Sciatic nerve (tissue), 2 donors: ENCODE measurements at places on chromosomes 3 and 15.

DNA sequence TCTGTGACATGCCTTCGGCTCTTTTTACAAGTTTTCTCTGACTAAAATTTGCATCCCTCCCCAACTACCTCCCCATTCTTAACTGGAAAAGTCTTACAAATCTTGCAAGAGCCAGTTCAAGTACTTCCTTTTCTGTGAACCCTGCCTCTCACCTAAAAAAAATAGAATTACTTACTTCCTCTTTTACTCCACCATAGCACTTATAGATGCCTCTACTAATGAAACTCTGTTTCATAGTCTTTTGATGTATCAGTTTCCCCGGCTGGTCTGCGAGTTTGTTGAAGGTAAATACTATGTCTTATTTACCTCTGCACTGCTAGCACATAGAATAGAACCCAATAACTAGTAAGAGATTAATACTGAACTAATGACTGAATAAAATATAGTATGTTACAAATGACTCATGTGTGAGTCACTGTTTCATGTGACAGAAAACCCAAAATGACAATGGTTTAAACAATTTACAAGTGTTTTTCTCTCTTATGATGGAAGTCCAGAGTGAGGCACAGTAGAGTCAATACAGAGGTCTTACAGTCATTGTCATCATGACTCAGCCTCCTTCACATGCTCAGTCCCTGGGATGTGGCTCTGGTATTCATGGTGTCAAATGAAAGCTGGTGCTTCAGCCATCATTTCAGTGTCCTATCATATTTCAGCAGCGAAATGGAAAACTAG lies 393.5 kb downstream of the RSL24D1 start:
- no peak for DNase-seq

- no peak for DNase-seq
These were observed 47.1 kb downstream of the SEMA3G start for GRCh38 chr3:52397676-52398399.

DNA sequence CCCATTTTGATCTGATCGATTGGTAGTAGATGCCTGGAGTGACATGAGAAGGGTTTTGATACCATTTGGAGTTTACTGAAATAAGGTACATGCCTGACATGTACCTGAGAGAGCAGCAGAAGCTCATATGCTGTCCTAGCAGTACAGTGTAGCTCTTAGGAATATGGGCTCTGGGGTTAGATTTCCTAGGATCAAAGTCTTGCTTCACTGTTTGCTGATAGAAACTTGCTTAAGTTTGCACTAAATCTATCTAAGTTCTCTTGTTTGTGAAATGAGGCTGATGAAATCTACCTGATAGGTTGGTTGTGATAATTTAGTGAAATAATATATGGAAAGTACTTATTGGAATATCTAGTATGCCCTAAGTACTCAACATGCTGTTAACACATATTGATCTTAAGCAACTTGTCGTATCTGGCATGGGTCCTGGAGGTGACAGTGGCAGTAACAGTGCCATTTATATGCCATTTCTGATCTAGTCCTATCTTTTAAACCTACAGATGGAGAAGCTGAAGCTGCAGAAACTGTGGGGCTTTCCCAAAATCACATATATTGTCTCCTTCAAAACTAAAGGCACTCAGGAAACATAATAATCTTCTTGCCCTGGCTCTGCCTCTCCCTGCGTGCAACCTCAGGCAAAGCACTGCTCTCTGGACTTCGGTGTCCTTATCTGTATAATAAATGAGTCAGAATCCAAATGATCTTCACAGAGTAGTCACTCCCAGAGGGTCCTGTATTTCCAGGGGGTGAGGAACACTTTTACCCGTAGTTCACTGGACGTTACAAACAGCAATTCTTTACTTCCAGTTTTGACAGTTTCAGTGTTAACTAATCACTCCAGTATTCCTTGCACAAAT lies 223.6 kb upstream of the SETMAR start:
- DNase-seq: no peak

DNA sequence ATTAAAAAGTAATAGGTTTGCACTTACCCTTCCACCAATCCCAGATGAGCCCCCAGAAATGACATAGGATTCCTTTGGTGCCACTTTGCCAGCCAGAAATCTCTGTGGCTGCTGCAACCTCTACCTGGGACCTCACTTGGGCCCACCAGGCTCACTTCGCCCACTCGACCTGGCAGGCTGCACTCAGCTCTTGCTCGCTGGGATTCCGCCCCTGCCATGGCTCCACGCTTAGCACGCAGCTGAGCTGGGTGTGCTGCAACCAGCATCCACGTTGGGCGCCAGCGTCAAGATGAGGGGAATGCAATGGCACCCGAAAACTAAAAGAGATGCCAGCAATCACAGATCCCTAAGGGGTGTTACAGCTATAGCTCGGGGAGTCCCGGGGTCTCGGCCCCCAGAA lies 761.0 kb downstream of the NAALADL2 start:
- no peak for DNase-seq

- no peak for DNase-seq
These were observed 441.9 kb downstream of the PLOD2 start for GRCh38 chr3:145719114-145719513.

- no peak for DNase-seq
These were observed 9.8 kb upstream of the LRRC34 start for GRCh38 chr3:169822540-169822939.
